T-helper 2 cell treated with Interferon-gamma antibody and Interleukin-4, amounts not matched to agents 5 μg/mL and 100 μg/mL, for 36 hours (primary cell): ENCODE measurements at places on chromosomes 7 and 10.

GRCh38 chr10:1782841-1783240 is 45.5 kb upstream of the ADARB2 start:
- DNase-seq, result no peak

- no peak for DNase-seq
Observed at GRCh38 chr7:64951250-64951848, 39.5 kb downstream of the ZNF117 start.

DNA sequence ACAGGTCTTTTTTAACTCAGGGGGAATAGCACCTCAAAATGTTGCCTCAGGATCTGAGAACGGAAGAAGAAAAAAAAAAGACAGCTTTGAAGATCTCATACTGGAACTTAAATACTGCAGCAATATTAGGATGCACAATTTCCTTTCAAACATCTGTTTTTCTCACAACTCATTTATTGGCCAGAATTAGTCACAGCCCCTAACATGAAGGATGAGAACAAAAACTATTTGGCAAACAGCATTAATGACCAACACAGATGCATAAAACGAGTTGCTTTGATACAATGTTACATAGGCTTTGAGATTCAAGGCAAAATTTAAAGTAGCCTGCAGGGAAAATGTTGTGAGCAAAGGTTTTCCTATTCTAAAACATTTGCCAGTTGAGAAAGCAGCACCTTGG is 36.5 kb downstream of the JMJD1C start:
- DNase-seq, result no peak

DNA sequence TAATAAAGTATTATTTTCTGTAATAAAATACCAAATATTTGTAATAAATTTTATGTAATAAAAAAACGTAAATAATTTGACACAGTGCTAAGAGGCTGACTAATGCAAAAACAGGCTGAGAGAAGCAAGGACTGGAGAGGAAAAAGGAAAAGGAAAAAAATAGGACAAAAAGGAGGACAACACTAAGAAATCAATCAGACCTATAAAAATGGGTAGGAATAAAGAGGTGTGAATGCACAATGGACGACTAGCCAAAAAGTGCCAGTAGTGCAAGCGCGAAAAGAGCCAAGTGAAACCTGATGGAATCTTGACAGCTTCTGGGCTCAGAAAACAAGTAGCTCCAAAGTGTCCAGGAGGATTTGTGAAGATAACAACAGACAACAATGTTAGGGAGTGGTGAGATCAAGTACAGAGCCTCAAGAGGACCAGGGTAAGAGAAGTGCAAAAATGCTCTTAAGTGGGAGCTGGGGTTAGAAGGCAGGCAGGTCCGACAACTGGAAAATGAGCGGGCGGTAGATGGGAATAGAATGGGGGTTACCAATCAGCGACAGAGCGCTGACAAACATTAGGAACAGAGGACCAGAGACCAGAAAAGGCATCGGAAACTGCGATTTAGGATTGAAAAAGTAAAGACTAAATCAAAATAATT is 1.2 kb downstream of the BRAF start:
- DNase-seq, result no peak

GRCh38 chr10:54985732-54986131 is 184.7 kb upstream of the PCDH15 start:
- DNase-seq, result no peak

- no peak for DNase-seq
Observed at GRCh38 chr10:103653581-103654037, 160.1 kb downstream of the NEURL1 start.

- DNase-seq, result no peak
Observed at GRCh38 chr7:77396894-77397547, 19.1 kb downstream of the GSAP start.
